ENCODE measurements at places on chromosomes 4 and X.

DNA sequence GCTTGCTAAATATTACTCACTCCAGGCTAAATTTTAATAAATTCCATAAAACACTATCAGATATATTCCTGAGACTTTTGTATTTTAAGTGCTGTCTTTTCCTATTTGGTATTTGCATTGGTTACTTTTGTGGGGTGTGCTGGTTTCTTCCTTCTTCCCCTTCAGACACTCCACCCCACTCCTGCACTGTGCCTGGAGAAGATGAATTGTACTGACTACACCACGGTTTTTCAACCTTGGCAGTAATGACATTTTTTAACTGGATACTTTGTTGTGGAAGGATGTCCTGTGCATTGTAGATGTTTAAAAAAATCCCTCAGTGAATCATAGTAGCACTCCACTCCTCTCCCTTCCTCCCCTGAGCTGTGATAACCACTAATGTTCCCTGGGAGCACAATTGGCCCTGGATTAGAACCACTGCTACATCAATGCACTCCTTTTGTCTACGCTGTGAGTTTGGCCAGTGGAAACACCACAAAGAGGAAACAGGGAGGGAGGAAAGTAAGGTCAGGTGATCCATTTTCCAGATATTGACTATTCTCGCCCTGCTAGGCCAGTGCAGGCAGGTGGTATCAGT is 36.3 kb downstream of the SNCA start:
- no peak for DNase-seq

GRCh38 chrX:5876984-5877596 is 351.6 kb downstream of the NLGN4X start:
- no peak for DNase-seq

- no peak for DNase-seq
These were observed 237.5 kb upstream of the CTSO start for GRCh38 chr4:156191044-156191781.

GRCh38 chr4:16235209-16235608 is 8.9 kb upstream of the TAPT1 start:
- no peak for DNase-seq

DNA sequence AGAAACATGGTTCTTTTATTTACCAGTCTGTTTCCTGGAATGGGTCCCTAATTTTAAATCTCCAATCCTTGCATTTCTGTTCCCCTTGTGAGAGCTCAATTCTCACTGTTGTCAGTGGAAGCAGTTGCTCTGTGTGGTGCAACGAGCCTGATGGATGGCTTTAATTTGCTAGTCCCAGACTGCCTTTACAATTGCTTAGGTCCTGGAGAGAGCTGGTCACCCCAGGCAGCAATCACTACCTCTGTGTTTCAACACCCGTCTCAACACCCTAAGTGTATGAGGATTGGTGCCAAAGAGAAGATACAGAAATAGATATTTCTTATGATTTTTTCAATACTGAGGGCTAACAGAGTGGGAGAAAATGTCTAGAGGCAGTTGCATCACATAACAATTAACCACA is 873.8 kb downstream of the GLUD2 start:
- no peak for DNase-seq

DNA sequence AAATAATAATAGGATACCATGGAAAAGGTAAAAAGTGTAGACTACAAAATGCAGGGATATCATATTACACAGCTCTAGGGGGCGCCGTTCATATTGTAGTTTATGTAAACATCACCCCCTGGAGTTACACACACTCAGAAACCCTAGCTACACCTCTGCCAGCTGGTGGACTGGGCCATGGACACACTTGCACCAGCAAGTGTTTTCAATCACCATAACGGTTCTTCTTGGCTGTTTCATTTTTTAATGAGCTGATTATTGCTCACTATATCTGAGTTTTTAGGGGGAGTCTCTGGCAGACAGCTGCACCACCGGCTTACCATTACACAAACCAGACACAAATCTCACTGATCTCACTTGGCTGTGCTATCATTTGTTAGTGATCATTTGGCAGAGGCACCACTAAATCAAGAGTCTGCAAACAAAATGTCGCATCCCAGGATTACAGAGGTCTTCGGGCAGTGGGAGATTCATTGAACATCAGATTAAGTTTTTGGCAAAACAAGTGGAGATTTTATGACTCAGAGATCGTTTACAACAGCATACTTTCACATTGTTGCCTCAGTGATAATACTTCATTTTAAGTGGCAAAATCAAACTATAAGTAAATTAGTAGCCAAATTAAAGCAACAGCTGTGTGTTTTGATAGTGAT is 185.7 kb downstream of the UNC5C start:
- DNase-seq = no peak

DNA sequence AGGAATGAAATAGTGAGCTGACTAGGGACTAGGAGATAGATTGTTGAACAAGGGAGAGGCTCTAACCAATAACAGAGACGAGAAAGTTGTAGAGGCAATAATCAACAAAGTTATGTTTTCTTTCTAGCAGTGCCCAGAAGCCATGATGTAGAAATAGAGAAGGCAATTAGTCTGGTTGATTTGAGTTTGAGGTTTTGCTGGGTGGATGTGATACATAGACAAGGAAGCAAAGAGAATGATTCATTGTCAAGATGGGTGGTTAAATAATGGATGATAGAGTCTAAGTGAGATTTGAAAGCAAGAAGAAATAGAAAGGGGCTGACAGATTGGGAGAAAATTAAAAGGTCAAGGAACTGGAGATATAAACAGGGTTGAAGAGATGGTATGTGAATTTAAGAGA is 11.2 kb downstream of the RBM41 start:
- DNase-seq = no peak

DNA sequence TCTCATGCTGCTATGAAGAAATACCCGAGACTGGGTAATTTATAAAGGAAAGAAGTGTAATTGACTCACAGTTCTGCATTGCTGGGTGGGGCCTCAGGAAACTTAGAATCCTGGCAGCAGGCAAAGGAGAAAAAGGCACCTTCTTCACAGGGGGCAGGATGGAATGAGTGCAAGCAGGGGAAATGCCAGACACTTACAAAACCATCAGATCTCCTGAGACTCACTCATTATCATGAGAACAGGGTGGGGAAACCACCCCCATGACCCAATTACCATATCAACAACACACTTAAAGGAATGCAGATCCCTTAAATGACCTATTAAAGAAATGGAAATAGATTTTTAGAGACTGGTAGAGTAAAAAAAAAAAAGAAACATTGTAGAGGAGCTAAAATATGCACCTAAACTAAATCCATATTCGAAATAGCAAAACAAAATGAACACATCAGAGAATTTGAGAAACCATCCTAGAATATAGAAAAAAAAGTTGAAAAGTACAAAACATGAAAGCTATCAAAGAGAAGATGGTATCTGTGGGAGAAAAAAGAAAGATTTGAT is 104.3 kb upstream of the UGT8 start:
- DNase-seq = no peak

GRCh38 chr4:109648266-109648996 is 54.8 kb downstream of the CASP6 start:
- DNase-seq = no peak

DNA sequence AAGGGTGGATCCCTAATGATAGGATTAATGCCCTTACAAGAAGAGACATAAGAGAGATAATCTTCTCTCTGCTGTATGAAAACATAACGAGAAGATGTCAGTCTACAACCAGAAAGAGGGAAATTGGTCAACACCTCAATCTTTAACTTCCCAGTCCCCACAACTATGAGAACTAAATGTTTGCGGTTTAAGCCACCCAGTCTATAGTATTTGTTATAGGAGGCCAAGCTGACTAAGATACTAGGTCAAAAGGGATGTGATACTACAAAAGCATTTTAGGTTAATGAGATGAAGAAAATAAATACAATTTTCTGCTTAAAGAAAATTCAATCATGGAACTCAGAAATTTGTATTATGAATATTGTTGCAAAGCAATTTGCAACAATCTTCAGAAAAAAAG is 55.4 kb upstream of the LHFPL1 start:
- DNase-seq = no peak

- no peak for DNase-seq
These were observed 37.6 kb downstream of the WFS1 start for GRCh38 chr4:6307230-6307629.

DNA sequence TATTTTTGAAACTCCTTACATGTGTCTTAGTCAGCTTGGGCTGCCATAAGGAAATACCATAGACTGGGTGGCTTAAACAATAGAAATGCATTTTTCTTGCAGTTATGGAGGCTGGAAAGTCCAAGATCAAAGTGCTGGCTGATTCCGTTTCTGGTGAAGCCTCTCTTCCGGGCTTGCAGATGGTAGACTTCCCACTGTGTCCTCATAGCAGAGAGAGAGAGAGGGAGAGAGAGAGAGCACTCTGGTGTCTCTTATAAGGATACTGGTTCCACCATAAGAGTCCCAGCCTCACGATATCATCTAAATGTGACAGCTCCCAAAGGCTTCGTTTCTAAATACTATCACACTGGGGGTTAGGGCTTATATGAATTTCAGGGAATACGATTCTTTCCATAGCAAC is 39.7 kb downstream of the ENPEP start:
- DNase-seq = no peak

GRCh38 chr4:74547042-74547441 is 102.1 kb downstream of the AREG start:
- DNase-seq = no peak

GRCh38 chr4:5212255-5213013 is 161.2 kb downstream of the STK32B start:
- no peak for DNase-seq

DNA sequence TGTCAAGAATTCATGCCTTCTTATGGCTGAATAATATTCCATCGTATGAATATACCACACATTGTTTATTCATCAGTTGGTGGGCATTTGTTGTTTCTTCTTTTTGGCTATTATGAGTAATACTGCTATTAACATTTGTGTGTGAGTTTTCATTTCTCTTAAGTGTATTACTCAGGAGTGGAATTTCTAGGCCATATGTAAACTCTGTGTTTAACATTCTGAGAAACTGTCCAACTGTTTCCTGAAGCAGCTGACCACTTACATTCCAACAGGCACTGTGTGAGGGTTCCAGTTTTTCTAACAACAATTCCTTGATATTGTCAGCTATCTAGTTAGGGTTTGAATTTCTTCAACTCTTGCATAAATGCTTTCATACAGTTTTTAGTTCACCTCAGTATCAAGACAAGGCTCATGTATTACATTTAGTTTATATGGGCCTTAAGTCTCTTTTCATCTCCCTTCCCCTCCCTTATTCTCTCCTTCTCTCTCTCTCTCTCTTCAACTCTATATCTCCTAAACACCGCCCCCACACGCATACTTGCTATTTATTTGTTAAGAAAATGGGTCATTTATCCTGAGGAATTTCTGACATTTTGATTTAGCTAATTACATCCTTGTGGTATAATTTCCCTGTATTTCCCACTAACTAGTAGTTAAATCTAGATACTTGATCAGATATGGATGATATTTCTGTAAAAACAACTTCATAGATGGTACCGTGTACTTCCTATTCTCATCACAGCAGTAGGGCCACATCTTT is 77.4 kb downstream of the WDR19 start:
- DNase-seq = no peak

DNA sequence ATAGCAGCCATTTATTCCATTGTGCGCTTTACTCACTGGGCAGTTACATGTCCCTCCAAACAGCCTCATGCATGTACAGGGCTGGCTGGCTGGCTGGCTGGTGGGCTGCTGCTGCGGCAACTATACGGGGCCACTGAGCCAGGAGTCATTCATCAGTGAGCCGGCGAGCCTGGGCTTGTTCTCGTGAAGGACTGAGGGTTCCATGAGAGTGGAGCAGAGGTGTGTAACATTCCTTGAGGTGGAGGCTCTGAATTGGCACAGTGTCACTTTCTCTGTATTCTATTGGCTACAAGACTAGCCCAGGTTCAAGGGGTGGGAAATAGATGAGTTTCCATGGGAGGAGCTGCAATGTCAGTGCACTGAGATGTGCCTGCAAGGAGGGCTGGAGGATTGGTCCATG is 89.1 kb downstream of the ARHGAP10 start:
- no peak for DNase-seq

GRCh38 chr4:6988016-6988715 is 55.0 kb upstream of the TADA2B start:
- DNase-seq = no peak

DNA sequence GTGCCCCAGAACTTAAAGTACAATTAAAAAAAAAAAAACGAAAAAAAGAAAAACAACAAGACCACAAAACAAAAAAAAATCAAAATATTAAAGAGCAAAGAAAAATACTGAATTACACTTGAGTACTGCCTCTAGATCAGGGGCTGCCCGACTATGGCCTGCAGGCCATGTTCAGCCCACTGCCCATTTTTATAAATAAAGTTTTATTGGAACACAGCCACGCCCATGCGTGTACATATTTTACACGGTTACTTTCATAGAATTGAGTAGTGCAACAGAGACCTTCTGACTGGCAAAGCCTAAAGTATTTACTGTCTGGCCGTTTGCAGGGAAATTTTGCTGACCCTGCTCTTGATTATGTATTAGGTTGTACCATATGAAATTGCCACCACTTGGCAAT is 130.5 kb downstream of the ATXN3L start:
- no peak for DNase-seq

Data from esophagus squamous epithelium (tissue), 5 donors.